Left renal pelvis (tissue), 4 donors: ENCODE measurements at places on chromosomes 3 and 15. TPM values are rescaled to one million over a fixed set of nuclear protein-coding genes. Genes with fewer than 3 reads are reported as not detected.

TRH gene
- polyA plus RNA-seq = 0.45 TPM

CX3CR1 gene
- polyA plus RNA-seq = 4.1 TPM

ARHGAP31 gene
- polyA plus RNA-seq = 15.3 TPM

ROBO2 gene
- polyA plus RNA-seq = 93.8 TPM

MEX3B gene
- 17.5 TPM for polyA plus RNA-seq

TMC3 gene
- 0.14 TPM for polyA plus RNA-seq

PIERCE2 gene
- 4.7 TPM for polyA plus RNA-seq

KBTBD12 gene
- polyA plus RNA-seq = 1.2 TPM

HTR3E gene
- not detected for polyA plus RNA-seq

TRAT1 gene
- polyA plus RNA-seq = not detected

SYNPR gene
- 0.13 TPM for polyA plus RNA-seq

OR5K2 gene
- polyA plus RNA-seq = 0.39 TPM

EOMES gene
- 0.23 TPM for polyA plus RNA-seq

PLD1 gene
- polyA plus RNA-seq = 12.9 TPM

SMCO1 gene
- not detected for polyA plus RNA-seq

CPEB1 gene
- polyA plus RNA-seq = 0.91 TPM

GORASP1 gene
- polyA plus RNA-seq = 75.8 TPM

STXBP5L gene
- polyA plus RNA-seq = 0.26 TPM

ZCWPW2 gene
- polyA plus RNA-seq = 1.8 TPM

NEK10 gene
- 0.46 TPM for polyA plus RNA-seq

ZMYND10 gene
- polyA plus RNA-seq = 3.3 TPM

C15orf61 gene
- polyA plus RNA-seq = 7.4 TPM

IL5RA gene
- polyA plus RNA-seq = 0.92 TPM

GOLGA8T gene
- polyA plus RNA-seq = not detected

NGLY1 gene
- polyA plus RNA-seq = 36.8 TPM

RETNLB gene
- polyA plus RNA-seq = not detected

GPR15 gene
- not detected for polyA plus RNA-seq

LRRN1 gene
- 18.0 TPM for polyA plus RNA-seq

ECE2 gene
- not detected for polyA plus RNA-seq

GPR176 gene
- polyA plus RNA-seq = 15.7 TPM

FILIP1L gene
- polyA plus RNA-seq = 26.5 TPM

NTRK3 gene
- 11.5 TPM for polyA plus RNA-seq

UBAP1L gene
- 4.9 TPM for polyA plus RNA-seq

WNT5A gene
- 43.5 TPM for polyA plus RNA-seq

ITGB5 gene
- polyA plus RNA-seq = 63.8 TPM

DCLK3 gene
- polyA plus RNA-seq = 0.83 TPM

WHAMM gene
- polyA plus RNA-seq = 13.3 TPM

LMOD3 gene
- polyA plus RNA-seq = not detected

CELF6 gene
- polyA plus RNA-seq = 3.7 TPM

NGRN gene
- polyA plus RNA-seq = 130 TPM

UROC1 gene
- polyA plus RNA-seq = 0.21 TPM

CACNA2D3 gene
- polyA plus RNA-seq = 1.8 TPM

KLF15 gene
- polyA plus RNA-seq = 10.0 TPM

WDR93 gene
- polyA plus RNA-seq = 0.38 TPM

MESD gene
- 42.2 TPM for polyA plus RNA-seq

CNTN3 gene
- 8.4 TPM for polyA plus RNA-seq

CD80 gene
- 0.23 TPM for polyA plus RNA-seq

ITPKA gene
- polyA plus RNA-seq = 0.53 TPM

MCF2L2 gene
- 0.35 TPM for polyA plus RNA-seq

TGM5 gene
- polyA plus RNA-seq = not detected

TCF12 gene
- polyA plus RNA-seq = 160 TPM

EHD4 gene
- polyA plus RNA-seq = 17.0 TPM

PODXL2 gene
- 54.4 TPM for polyA plus RNA-seq
